Immature natural killer cell (primary cell): ENCODE measurements at places on chromosomes 11 and 22. TPM values are rescaled to one million over a fixed set of nuclear protein-coding genes. Genes with fewer than 3 reads are reported as not detected.

DNA sequence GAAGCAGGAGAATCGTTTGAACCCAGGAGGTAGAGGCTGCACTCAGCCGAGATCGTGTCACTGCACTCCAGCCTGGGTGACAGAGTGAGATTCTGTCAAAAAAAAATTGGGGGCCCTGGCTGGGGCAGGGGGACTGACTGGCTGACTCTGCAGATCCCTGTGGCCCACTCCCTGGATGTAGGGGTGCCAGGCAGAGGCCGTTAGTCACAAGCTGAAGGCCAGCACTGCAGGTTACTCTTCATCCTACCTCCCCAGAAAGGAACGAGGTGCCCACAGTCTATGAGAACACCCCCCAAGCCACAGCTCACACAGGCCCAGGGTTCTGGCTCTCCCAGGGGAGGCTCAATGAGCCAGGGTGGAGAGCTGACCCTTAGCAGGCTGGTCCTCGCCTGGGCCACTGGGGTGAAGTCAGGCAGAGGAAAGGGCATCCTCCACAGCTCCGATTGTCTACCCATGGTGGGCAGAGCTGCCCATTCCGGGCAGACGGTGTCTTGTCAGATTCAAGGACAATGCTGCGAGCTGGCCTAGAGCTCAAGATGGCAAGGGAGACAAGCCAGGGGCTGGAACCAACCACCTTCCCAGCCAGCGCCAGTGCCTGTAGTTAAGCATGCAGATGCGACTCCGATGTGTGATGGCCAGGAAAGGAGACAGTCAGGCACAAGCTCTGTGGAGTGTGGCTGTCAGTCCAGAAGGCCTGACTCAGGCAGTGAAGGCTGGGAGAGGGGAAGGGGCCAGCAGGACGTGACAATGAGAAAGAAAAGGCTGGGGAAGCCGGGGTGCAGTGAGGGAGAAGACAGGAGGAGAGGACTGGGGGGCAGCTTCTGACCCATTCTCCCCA lies 12.4 kb downstream of the C11orf24 start:
- H3K36me3 ChIP-seq: peaks cover 10% of the 10 kb centered on the region
- H3K27me3 ChIP-seq: no peaks in the 10 kb centered on the region
- no peak overlapping the region for H3K4me3 ChIP-seq

SCGB1D2 gene
- not detected for polyA plus RNA-seq

OTOG gene
- polyA plus RNA-seq: not detected

- peak overlapping the region; percentile 66 for H3K4me3 ChIP-seq
- H3K4me1 ChIP-seq: peaks cover 11% of the 10 kb centered on the region
- no peak overlapping the region for H3K27ac ChIP-seq
- peaks cover 6% of the 10 kb centered on the region for H3K27me3 ChIP-seq
- H3K36me3 ChIP-seq: no peaks in the 10 kb centered on the region
Measured at GRCh38 chr11:63918507-63919191, 1.7 kb upstream of the RCOR2 start.

DNA sequence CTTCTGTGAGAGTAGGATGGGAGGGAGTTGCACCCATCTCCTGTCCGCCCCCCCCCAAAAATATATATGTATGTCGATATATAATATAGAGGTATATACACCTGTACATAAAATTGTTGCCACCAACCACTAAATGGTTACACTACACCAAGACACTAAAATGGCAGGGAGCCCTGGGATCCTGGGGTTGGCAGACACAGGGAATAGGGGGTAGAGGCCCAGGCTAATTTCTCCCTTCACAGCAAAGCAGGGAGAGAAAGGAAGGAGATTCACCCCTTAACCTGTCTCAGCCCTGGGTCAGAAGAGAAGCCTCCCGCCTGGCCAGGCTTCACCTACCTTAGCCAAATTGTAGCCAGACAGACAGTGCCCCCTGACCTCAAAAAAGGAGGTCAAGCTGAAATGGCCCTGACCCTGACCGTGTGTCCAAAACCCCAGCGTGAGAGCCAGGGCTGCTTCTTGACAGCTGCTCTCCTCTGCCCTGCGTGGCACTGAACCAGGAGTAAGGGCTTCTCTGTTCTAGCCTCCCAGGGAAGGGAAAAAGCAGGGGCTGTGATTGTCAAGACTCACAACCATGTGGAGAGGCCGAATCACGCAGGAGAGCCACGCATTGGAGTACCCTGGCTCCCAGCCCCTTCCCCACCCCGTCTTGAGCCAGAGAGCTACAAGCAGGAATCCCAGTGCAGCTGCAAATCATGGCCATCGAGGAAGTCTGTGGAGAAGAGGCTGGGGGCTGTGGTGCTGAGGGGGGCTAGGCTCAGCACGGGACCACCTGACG lies 40.5 kb downstream of the SGSM3 start:
- peaks cover 3% of the 10 kb centered on the region for H3K36me3 ChIP-seq
- H3K4me1 ChIP-seq: peaks cover 27% of the 10 kb centered on the region
- peaks cover 12% of the 10 kb centered on the region for H3K27me3 ChIP-seq
- DNase-seq: no peak

DNA sequence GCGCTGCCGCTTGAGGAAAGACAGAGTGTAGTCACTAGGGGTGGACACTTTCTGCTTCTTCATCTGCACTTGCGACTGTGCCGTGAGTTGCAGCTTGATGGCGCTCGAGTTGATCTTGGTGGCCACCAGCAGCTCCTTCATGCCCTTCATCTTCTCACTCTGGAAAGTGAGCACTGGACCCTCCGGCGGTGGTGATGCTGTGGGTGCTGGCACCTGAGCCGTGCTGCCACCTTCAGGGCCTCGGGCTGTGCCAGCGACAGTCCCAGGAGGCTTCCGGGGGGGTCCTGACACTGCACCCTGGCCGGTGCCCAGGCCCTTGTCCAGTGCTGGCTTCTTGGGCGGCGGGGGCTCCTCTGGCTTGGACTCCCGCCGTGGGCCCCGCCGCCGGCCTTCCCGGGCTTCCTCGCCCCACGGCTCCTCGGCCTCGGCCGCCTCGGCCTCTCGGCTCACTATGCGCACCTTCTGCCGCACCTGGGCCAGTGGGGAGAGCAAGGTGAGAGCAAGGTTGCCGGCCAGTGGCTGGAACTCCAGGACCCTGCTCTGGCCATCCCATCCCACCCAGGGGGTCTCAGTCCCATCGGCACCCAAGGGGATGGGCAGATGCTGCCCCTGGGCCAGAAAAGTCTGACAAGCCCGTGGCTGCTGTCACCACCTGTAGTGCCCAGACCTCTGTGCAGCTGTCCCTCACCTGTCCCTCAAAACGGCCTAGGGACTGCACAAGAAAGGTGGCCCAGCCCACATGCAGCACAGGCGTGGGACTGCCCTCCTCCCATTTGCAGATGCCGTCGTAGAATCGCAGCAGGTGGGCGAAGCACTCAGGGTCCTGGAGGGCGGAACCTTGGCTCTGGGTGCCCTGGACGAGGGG lies 1.6 kb upstream of the MAP4K2 start:
- H3K4me1 ChIP-seq: peaks cover 19% of the 10 kb centered on the region
- no peak overlapping the region for H3K27ac ChIP-seq
- H3K27me3 ChIP-seq: peaks cover 5% of the 10 kb centered on the region
- H3K36me3 ChIP-seq: peaks cover 8% of the 10 kb centered on the region
- peak overlapping the region; percentile 91 for H3K4me3 ChIP-seq
- DNase-seq: no peak

PRR33 gene
- not detected for polyA plus RNA-seq

- DNase-seq: no peak
- no peaks in the 10 kb centered on the region for H3K4me1 ChIP-seq
- no peak overlapping the region for H3K27ac ChIP-seq
- no peak overlapping the region for H3K4me3 ChIP-seq
Measured at GRCh38 chr11:106917973-106918372, 100.3 kb downstream of the GUCY1A2 start.

GRCh38 chr11:65355013-65355775 lies 643 bp downstream of the TIGD3 start:
- peak overlapping the region; percentile 87 for H3K4me3 ChIP-seq
- DNase-seq: peak; percentile 28
- peaks cover 7% of the 10 kb centered on the region for H3K27me3 ChIP-seq
- H3K36me3 ChIP-seq: peaks cover 4% of the 10 kb centered on the region
- H3K4me1 ChIP-seq: peaks cover 13% of the 10 kb centered on the region

PAMR1 gene
- polyA plus RNA-seq: not detected

BAIAP2L2 gene
- 0.21 TPM for polyA plus RNA-seq

- no peak overlapping the region for H3K27ac ChIP-seq
- no peaks in the 10 kb centered on the region for H3K4me1 ChIP-seq
- H3K4me3 ChIP-seq: no peak overlapping the region
- DNase-seq: no peak
- no peaks in the 10 kb centered on the region for H3K36me3 ChIP-seq
Measured at GRCh38 chr11:1082346-1082727, 7.7 kb downstream of the MUC2 start.
